ENCODE measurements at places on chromosomes 5 and 9.

DNA sequence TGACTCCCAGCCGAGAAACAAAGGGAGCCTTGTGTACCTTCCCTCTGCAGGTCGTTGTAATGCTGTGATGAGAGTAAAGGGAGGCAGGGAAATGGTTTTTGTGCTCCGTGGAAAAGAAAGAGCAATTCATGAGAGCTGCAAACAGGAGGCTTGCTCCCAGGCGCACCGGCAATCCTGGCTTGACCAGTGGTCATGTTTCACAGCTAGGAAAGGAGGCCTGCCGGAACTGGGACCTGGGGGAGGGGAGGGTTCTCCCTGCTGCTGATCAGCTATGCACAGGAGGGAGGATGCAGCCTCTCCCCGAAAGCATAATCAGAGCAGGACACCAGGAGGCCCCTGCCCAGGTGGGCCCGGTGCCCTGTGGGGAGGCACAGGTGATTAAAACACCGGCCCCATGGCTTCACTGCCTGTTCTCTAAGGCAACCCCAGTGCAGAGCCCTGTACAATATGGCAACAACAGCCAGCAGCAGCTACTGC is 131.3 kb downstream of the ZDHHC21 start:
- DNase-seq = no peak

DNA sequence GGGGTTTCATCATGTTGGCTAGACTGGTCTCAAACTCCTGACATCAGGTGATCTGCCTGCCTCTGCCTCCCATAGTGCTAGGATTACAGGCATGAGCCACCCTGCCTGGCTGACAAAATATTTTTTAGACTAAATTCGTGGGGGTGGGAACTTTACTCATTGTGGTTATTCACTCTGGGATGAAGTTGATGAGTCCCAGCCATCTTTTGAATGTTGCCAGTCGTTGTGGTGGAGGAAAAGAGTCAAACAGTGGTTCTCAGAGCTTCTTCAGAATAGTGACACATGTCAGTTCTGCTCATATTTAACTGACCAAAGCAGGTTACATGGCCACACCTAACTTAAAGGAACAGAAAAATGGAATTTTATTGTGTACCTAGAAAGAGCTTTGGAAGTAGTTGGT is 6.9 kb downstream of the SREK1 start:
- no peak for DNase-seq

DNA sequence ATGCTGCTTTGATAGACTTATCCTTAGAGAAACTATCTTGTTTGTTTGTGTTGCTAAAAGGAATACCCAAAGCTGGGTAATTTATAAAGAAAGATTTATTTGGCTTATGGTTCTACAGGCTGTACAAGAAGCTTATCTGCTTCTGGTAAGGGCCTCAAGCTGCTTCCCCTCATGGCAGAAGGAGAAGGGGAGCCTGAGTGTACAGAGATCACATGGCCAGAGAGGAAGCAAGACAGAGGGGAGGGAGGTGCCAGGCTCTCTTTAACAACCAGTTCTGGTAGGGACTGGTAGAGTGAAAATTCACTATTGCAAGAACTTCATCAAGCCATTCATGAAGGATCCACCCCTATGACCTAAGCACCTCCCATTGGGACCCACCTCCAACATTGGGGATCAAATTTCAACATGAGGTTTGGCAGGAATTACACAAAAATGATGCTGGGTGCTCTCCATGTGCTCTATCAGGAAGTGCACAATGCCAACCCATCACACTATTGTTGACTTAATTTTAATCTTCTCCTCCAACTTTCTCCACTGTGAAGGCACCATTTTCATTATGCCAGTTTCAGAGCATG is 115.1 kb upstream of the SHB start:
- DNase-seq = no peak

GRCh38 chr9:89145097-89145496 is 33.5 kb downstream of the SHC3 start:
- DNase-seq = no peak

- DNase-seq = no peak
Observed at GRCh38 chr5:53917826-53918225, 357.4 kb downstream of the NDUFS4 start.

- DNase-seq = no peak
Observed at GRCh38 chr5:85173469-85173868, 788.8 kb upstream of the EDIL3 start.

GRCh38 chr9:16290169-16290568 is 580.3 kb downstream of the BNC2 start:
- no peak for DNase-seq

DNA sequence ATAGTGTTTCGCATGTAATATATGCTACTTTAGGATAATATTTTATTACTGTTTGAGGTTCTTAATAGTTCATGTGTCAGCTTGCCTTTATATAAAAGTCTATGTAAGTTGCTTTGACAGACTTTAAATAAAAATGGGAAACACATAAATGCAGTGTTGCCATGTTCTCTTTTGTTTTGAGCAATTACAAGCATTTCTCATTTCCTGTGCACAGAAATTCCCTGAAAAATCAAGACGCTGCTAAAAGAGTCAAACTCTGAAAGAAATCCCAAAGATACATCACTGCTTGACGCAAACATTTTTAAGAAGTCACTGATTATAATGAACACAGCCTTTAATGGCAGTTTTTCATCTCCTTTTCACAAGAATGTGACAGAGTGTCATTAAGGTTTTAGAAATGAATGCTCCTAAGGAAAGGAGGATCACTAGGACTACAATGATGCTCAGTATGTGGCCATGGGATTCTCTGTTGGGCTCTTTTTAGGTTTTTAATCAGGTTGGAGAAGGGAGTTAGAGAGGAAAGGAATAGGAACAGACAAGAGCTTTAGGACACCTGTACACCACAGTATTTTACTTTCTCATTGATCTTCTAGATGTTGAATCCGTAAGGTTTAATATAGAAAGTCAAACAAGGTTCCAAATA is 29.4 kb downstream of the ZCCHC7 start:
- no peak for DNase-seq

All from COR-L47 (cell line).